Peyer's patch (tissue), 4 donors: ENCODE measurements at places on chromosomes 16 and 17.

GRCh38 chr17:13592427-13592826, 9.3 kb downstream of the HS3ST3A1 start:
- no peak for DNase-seq

- DNase-seq = no peak
These were observed 20.8 kb downstream of the GGA3 start for GRCh38 chr17:75240394-75241142.

GRCh38 chr17:42817866-42818265, 6.2 kb downstream of the BECN1 start:
- no peak for DNase-seq

DNA sequence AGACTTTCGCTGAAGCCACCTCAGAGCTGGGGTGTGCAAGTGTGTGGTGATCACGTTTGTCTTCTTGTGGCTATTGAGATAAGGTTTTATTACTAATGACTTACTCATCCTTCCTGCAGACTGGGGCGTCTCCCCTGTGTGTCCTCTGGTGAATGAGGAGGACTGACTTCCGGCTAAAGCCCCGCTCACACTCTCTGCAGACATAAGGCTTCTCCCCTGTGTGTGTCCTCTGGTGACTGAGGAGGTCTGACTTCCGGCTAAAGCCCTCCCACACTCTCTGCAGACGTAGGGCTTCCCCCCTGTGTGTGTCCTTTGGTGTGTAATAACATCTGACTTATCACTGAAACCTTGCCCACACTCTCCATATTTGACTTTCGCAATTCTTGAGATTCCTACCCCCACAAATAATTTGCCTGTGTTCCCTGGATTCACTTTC, 19.4 kb downstream of the PRDM7 start:
- no peak for DNase-seq

- DNase-seq = no peak
These were observed 48.8 kb downstream of the HSD17B2 start for GRCh38 chr16:82083710-82084353.

DNA sequence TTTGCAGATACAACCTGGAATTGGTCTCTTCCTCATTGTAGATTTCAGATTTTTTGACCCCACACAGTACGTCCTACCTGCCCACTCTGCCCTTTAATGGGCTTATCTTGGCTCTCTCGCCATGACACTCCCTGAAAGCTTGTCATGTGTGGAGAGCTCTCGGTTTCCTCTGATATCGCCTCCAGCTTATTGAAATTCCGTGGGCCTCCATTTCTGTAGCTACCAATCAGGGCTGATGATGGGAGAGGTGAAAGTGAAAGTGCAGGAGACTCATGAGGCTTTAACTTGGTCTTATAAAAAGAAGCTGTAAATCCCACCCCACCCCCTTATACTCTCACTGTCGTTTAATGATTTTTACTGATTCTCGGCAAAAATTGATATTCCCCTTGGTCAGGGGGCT, 17.7 kb downstream of the HOXB1 start:
- no peak for DNase-seq

- DNase-seq = no peak
These were observed 426.7 kb upstream of the SALL1 start for GRCh38 chr16:51577621-51578303.

DNA sequence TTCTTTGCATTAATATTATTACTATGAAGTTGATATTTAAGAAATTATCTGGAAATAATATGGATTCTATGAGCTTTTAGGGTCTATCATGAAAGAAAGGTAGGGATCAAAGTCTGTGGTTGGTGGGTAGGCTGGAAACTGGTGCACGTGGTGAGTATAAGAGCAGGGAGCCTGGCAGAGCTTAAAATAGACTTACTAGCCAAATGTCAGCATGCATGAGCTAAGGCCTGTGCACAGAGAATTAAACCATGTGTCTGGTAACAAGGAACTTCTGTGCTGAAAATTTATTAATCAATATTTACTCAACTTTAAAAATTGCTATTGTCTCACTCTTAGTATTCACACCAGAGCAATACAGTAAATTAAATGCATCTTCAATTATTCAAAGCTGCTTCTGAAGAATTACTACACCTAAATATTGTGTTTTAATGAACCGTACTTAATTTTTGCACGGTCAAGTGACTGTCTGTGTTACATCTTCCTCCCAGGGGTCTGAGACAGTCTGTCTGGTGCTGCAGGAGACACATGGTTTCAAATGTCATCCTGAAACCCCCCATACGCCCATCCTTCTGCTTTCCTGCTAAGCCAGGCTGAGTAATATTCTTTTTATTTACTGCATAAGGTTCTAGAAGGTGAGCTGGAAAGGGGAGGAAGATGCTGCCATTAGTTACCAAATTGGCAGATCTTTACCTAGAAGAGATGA, 161.0 kb upstream of the NLRP1 start:
- no peak for DNase-seq

DNA sequence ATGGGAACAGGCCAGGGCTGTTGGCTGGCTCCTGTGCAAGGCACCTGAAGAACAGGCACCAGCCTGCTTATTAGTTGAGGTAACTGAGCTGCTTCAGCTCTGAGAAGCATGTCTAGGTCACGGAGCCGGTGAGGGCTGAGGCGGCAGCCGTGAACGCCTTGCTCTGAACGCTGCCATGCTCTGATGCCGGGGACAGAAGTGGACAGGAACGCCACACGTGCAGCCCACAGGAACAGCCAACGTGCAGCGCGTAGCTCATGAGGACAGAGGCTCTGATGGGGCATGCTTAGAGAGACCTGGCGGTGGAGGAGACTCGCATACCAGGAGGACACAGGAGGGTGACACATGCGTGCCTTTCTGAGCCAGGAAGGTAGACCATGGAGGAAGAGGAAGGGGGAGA, 25.6 kb downstream of the USP22 start:
- DNase-seq = no peak

GRCh38 chr17:75835654-75835987, 8.6 kb downstream of the UNC13D start:
- DNase-seq = no peak

DNA sequence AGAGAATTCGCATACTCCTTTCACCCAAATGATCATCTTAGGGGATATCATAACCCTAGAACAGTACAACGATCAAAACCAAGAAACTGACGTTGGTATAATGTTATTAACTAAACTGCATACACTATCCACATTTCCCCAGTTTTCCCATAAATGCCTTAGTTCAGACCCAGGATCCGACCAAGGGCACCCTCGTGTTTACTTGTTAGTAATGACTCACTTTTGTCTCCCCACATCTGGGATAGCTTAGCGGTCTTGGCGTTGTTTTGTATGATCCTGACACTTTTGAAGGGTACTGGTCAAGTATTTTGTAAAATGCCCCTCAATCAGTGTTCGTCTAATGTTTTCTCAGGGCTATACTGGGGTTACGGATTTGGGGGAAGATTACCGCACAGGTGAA, 8.0 kb downstream of the HS3ST3A1 start:
- DNase-seq = no peak

DNA sequence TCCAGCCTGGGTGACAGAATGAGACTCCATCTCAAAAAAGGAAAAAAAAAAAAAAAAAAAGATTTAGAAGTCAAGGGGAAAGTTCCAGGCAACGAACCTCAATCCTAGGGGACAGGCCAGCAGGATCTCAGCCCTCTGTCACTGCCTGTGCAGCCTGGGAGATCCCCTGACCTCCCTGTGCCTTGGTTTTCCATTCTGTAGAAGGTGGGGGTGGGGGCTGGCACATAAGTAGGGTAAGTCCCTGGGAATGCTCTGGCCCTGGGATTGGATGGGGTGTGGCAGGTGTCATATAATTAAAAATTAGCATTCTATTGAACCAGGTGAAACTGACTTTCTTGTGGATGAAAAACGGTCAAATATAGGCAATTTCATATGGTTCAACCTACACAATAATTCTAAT, 90.5 kb downstream of the C16orf78 start:
- no peak for DNase-seq

DNA sequence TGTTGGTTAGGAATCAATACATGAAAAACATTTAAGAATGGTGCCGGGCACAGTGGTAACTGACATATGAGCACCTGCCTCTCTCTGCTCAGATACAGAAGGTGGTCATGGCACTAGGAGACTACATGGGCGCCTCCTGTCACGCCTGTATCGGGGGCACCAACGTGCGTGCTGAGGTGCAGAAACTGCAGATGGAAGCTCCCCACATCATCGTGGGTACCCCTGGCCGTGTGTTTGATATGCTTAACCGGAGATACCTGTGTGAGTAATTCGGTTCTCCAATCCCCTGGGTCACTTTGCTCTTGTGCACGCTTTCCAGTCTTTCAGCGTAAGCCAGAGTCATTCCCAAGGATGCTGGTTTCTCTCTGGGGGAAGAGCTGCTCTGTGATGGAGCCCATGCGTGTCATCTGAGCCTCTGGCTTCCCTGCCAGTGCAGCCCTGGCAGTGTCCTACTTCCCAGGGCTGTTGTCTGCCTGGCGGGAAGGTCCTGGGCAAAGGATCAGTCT, 3.0 kb upstream of the CD68 start:
- DNase-seq = no peak

DNA sequence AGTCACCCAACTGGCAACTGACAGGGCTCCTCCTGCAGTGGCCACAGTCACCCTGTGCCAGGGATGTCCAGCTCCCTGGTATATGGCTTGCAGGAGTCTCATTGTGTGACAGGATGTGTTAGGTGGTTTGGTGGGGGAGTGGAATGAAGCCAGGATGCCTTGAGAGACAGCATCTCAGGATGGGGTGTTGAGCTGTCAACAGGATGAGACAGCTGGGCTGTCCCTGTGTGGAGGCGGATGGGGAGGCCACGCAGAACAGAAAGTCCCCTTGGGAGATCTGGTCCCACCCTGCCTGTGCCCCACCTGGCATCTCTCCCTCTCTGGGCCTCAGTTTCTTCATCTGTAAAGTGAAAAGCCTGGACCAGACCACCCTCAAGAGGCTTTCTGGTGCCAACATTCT, 9.5 kb upstream of the ZNF469 start:
- no peak for DNase-seq

DNA sequence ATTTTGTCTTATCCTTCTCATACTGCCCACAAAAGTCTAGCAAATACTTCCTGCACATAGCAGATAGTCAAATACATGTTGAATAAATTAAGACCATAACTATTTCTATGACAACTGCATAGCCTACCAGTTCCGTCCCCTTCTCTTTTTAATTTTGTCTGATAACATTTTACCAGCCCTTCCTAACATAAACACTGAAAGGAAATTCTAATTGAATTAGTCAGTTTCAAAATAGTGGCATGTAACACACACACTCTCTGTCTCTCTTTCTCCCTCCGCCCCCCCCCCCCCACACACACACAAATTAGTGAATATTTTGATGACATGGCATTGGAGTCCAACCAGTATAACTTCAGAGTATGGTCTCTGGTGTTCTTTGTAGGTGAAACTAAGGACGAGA, 41.8 kb downstream of the TNRC6C start:
- DNase-seq = no peak

GRCh38 chr17:67044016-67044772, at the start of gene CACNG1:
CACNG1 (plus strand) TSS chr17:67044554; CDS start chr17:67044661, 107 bp downstream.
- no peak for DNase-seq

- DNase-seq = no peak
These were observed 509 bp upstream of the ATAD5 start for GRCh38 chr17:30831257-30831656.

- DNase-seq = no peak
These were observed 6.0 kb downstream of the SCN4A start for GRCh38 chr17:63966646-63967264.

DNA sequence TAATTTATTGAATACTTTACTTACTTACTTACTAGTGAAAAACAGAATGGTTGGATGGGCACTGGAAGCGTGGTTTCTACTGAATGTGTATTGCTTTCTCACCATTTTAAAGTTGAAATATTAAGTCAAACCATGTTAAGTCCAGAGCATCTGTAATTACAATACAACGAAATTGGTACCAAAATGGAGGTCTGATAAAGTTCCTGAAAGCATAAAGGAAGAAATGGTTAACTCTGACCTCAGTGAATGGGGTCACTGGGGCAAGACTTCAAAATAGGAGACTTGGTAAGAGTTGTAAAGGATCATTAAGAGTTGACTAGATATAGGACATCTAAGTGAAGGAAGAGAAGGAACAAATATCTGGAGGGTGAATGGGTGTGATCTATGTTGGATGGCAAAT, 237.1 kb downstream of the MAF start:
- no peak for DNase-seq

DNA sequence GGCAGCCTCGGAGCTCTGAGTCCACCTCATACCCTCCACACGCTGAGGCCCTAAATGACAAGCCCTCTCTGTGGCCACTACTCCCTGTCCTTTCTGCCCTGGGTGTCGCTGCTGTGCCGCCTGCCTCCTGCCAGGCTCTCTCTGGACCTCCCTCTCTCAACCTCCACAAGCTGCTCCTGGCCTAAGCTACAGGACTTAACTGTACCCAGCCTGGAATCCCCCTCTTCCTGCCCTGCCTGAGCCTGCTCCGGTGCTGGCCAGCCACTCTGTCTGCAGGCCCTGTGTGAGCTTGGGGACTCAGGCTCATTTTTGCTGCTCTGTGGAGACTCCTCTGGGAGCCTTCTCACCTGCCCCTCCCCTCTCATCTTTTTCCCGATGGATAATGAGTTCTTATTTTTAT, 21.5 kb downstream of the IFT140 start:
- no peak for DNase-seq

- no peak for DNase-seq
These were observed 60.2 kb upstream of the ZKSCAN2 start for GRCh38 chr16:25317732-25318316.

DNA sequence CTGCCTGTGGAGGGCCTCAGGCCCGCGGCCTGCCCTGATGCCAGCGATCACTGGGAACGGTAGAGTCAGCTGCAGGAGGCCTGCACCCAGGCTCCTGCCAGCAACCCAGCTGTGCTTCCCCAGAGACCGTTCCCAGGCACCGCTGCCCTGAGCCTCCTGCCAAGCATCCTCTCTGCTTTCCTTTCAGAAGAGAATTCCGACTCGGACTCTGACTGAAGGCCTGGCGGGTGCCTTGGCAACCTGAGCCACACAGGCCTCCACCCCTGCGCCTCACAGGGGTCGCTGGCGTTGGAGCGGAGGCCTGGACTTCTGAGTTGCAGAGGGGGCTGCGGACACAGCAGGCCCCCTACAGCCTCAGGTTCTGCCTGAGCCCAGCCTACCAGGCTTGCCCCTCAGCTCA, 7.9 kb downstream of the CMTM3 start:
- no peak for DNase-seq
